Left renal pelvis (tissue), 4 donors: ENCODE measurements at places on chromosomes 6 and 20.

DNA sequence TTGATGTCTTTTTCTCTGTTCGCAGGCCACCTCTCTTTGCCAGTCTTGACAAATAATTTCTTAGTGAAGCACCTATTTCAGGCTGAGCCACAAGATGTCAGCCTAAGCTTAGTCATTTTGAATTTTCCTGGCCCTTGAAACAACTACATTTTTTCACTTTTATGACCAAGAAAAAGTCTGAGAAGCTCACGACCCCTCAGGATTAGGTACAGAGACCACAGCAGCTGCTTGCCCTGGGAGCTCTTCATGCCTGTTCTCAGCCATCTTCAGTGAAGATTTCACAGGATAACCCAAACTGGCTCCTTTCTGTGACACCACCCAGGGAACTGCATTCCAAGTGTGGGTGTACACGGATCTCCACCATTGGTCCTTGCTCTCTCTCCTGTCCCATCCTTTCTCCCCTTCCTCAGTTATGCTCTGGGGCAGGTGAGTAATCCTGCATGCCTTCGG is 38.4 kb upstream of the SPTLC3 start:
- DNase-seq, result no peak

- DNase-seq, result no peak
Measured at GRCh38 chr6:38882157-38882556, 166.4 kb upstream of the GLP1R start.

GRCh38 chr6:148831064-148831463 is 84.2 kb downstream of the UST start:
- DNase-seq, result no peak

- peak; percentile 88 for DNase-seq
Measured at GRCh38 chr20:290084-290831, at the start of gene C20orf96. C20orf96 (minus strand) TSS chr20:290750; CDS start chr20:290610, 140 bp downstream.

- no peak for DNase-seq
Measured at GRCh38 chr6:137112067-137112355, 61.4 kb downstream of the IL22RA2 start.

DNA sequence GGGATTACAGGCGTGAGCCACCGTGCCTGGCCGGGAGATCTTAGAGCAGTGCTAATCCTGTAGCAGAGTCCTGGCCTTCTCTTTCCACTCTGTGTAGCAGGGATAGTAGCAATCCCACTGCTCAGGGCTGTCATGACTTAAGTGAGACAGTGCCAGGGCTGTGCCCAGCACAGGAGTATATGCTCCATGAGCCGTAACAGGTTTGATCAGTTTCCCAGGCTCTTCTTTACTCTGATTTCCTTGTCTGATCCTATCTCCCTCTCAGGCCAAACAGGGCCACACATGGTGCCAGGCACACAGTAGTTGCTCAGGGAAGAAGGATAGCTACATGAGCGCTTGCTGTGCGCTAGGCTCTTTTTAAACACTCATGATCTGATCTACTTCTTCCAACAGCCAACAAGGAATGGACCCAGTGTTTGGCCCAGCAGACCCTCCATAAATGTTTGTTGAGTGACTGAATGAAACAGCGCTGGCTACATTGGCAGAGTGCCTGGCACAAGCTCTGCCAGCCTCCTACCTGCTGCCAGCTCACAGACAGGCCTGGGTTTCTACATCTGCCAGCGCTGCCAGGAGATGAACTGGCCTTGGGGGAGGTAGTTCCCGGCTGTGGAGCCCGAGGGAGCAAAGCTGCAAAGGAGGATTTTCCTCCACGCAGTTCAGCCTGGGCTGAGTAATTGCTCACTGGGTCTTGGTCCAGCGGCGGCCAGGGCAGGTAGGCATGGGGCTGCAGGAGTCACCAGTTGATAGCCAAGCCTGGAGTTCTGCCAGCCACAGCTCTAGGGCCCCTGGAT is 36.9 kb downstream of the SNAI1 start:
- DNase-seq, result no peak

DNA sequence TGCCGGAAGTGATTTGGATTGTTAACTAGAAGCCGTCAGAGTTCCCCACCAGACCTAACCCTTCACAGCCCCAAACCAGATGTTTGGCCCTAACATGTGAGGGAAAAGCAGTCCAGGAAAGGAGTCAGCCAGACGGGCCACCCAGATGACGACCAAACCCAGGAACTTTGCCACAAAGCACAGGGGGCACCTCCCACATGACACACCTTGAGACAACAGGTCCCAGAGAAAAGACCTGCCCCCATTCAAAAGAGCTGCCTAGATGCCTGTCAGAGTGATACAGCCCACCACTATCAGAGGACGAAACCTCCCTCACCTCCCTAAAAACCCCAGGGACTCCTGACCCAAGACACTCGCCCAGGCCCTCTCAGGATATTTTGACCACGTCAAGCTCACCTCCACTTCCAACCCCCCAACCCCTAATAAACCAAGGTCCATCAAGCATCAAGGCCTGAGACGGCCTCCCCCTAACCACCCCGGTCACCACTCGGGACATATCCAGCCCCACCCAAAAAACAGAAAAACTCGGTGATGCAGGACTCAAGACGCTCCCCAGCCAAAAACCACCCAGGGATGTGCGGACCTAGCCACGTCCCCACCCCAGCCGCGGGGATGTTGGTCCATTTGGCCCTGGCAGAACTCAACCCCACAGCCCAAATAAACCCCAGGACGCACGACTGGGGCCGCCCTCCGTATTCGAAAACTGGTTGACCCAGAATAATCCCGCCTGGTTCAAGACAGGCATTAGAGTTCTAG is 662 bp downstream of the ZNF343 start:
- no peak for DNase-seq

DNA sequence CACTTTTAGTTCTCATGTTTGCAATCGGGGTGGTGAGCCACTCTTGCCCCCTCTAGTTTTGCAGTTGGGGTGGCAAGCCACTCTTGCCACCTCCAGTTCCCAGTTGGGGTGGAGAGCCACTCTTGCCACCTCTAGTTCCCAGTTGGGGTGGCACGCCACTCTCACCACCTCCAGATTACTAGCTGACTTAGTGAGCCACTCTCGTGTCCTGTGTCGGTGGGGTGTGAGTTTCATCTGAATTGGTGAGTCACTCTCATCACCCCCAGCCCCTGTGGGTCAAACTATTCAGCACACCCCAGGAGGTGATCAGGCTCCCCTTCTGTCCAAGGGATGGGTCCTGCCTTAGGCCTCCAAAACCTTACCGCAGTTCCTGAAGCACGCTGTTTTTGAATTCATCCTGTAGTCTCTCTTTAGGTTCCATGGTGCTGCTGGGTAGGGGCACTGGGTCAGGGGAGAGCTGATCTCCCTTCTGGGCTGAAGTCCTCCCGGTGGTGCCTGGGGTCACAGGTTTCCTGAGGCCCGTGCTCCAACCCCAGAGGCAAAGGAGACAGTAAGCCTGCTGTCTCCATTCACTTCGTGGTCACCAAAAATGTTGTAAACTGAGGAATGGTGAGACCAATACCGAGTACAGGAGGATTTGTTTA is 224.2 kb upstream of the SYNCRIP start:
- no peak for DNase-seq

- no peak for DNase-seq
Measured at GRCh38 chr20:47120346-47120936, 225.8 kb downstream of the EYA2 start.
